ENCODE measurements at places on chromosomes 13 and 19.
A peak's percentile ranks its signal among the peaks of the same experiment; 100 is the strongest.

GRCh38 chr13:43805071-43805468 lies 18.3 kb upstream of the ENOX1 start:
- DNase-seq: peak; percentile 47

GRCh38 chr13:40668335-40668734 lies 1.9 kb upstream of the FOXO1 start:
- peak; percentile 64 for DNase-seq

- peak; percentile 13 for DNase-seq
Observed at GRCh38 chr13:75458696-75459422, 23.1 kb downstream of the TBC1D4 start.

DNA sequence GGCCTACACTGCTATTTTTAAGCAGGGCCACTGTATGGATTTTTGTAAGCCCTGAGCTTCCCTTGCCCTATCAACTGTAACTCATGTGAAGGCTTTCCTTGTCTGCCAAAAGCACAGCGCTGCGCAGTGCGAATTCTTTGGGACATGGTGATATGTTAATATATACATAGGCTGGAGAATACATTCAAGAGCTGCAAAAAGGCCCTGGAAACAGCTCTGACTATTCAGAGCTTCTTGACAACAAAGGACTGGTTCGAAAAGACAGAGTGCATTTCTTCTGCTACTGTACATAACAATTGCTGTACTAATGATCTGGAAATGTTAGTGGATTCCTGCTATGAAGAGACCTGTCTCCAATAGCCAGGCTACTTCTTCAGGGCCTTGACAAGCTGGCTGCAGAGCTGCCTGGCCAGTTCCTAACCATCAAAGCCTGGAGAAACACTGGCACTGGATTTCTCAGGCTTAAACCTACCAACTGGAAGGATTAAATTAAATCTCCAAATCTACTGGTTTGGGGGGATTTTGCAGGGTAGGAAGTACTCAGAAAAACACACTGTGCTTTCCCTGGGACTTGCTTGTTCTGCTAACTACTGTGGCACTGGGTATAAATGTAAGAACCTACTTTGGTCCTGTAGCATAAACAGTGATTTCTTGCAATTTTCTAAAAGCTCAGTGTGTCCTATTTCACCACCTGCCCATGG lies 246.9 kb downstream of the DNAJC15 start:
- DNase-seq: no peak

GRCh38 chr13:30466841-30467252 lies 1.1 kb upstream of the HMGB1 start:
- no peak for DNase-seq

GRCh38 chr19:49331616-49332055 lies 3.6 kb upstream of the CD37 start:
- peak; percentile 54 for DNase-seq

DNA sequence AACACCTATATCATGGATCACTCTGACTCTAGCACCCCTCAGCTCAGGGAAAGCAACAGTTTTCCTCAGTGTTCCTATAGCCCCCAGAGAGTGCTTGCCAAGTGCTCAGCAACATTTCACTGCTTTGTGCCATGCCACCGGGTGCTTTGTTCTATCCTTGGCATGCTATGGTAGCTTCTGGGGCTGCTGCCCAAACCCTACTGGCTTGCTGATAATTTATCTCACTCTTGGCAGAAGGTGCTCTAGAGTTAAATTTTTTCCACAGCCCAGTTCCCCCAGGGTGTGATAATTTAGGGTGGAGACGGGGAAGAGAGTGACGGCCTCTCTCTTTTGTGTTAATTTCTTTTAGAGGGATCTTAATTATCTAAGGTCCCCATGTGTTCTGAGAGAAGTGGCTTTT lies 12.6 kb upstream of the CSNK1A1L start:
- DNase-seq: peak; percentile 14

DNA sequence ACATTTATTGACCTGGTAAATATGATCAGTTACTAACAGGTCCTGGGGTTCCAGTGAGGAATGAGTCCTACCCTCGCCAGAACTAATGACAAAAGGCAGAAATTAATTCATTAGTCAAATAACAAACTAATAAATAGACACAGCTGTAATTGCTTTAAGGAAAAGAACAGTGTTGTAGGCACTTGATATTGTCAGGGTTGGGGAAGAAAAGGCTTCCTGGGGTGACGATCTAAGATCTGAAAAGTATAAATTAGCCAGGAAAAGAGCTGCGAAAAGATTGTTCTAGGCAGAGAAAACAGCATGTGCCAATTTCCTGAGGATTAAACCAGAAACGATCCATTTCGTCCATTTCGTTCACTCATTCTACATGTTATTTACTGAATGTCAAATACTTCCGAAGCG lies 670 bp upstream of the CHAF1A start:
- DNase-seq: no peak

DNA sequence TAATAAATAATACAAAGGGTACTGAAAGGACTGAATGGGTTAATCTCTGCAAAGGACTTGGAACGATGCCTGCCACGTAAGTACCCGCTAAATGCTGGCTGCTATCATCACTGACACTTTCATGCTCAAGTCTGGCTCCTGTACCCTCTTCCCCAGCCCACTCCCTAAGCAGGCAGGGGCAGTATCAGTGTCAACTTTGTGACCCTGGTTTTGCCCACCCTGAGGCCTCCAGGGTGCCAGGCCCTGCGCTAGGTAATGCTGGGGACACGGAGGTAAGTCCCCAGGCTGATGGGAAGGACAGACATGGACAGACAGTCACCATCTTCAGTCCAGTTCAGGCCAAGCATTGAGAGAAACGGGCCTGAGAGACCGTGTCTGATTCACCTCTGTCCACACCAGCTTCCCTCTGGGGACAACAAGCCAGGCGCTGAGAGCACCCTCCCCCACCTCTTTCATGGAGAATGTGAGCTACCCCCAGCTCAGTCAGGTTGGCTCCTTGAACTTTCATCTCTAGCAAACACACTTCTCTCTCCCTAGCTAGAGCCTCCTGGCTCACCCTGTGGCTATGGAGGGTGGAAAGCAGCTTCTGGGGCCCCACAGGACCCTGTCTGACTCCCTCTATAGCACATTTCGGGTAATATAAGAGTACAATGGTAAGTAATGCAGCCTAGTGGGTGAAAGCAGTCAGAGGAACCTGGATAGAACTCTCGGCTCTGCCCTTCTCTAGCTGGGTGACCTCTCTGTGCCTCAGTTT lies 800 bp downstream of the ETFB start:
- peak; percentile 28 for DNase-seq

DNA sequence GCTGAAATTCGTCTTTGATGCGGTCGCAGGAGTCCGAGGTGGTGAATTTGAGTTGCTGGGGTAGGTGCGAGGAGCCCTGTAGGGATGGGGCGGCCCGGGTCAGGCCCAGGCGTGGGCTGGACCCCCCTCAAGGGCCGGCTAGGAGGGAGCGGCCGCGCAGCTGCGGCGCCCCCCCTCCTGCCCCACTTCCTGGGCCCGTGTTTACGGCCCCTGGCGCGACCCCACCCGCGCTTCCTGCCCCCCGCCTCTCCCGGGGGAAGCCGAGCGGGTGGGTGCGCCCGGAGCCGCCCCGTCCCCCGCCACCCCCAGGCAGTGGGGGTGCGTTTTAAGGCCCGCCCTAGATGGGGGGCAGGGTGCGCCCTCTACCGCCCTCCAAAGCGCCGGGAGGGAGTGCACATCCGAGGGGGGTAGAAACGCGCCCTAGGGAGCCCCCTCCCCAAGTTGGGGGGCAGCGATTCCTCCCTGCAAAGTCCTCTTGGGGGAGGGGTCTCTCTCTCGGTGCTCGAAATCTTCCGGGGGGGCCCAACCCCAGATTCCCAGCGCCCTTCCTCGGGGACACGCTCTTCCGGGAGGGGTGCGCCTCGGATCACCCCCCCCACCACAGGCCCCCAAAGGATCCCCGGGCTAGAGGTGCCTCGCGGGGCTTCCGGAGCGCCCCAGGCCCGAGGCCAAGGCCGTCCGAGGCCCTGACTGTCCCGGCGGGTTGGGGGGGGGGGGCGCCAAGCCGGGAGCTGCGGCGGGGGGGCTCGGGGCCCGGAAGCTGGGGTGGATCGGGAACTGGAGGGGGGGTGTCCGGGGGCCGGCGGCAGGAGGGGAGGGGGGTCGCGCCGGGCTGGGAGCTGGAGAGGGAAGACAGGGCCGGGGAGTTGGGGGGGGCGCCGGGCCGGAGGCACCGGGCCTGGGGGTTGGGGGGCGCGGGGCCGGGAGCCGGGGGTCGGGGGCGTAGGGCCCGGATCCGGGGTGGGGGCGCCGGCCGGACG lies 823 bp downstream of the TLE5 start:
- peak; percentile 73 for DNase-seq

DNA sequence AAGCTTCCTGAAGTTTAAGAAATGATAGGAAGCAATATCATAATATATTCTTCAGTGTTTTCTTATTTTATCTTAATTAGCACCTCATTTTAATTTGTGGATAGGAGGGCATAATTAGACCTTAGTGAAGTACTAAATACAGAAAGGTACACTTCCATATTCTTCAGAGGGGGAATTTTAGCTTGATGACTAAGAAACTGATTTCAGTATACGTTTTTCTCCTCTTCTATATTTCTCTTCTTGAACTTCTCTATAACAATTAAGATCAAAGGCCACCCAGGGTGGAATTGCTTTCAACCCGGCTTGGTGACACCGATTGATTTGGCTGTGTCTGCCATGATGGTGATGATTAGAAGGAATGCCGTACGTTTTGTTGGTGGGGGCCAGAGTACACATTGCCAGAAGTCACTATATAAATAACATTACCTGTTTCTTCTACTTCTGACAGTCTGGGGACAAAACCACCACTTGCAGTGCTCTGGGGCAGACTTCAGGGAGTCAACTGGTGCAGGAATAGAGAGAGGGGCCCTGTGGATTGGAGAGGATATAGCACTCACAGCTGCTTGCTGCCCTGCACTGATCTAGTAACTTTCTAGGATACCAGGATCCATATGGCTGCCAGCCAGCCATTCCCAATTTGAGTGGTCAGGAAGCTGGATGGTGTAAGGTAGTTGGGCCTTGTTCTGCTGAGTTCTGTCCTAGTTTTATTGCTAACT lies 73.8 kb downstream of the SPATA13 start:
- DNase-seq: no peak

GRCh38 chr19:29662604-29663404 lies 2.5 kb upstream of the PLEKHF1 start:
- DNase-seq: peak; percentile 19

- DNase-seq: no peak
Observed at GRCh38 chr19:19217099-19217498, 5.3 kb downstream of the NCAN start.

DNA sequence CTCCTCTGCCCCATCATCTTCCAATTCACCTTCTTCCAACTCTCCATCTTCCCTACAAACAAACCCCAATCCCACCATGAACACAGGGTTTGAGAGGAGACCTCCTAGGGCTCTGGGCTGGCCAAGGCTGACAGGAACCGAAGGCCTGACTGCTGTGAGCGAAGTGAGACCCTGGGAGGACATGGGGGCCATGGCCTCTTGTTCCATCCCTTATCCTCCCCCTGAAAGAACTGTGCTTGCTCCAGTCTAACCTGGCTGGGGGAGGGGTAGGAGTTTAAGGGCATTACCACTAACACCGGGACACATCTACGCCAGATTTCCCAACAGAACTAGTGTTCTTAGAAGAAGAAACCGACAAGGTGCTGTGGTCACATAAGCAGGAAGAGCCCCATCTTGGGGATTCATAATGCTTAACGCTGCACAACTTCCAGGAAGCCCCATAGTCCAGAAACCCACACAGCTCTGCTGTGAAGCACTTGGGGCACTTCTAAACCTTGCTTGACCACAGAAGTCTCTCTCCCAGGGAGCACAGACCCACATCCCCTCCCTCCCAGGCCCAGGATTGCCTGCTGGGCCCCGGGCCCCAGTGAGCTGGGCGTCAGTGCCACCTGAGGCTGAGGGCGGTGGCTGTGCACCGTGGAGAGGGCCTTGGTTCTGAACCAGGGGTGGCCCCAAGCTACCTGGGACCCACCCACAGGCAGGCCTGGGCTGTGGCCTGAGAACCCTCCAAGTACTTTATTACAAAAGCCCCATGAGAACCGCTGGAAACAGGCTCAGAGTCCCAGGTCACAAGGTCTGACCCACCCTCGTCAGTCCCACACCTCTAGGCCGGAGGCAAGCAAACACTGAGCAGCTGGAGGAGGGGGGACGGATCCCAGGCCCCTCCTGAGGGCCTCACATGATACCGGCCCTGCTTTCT lies 18.8 kb downstream of the ZC3H4 start:
- no peak for DNase-seq

DNA sequence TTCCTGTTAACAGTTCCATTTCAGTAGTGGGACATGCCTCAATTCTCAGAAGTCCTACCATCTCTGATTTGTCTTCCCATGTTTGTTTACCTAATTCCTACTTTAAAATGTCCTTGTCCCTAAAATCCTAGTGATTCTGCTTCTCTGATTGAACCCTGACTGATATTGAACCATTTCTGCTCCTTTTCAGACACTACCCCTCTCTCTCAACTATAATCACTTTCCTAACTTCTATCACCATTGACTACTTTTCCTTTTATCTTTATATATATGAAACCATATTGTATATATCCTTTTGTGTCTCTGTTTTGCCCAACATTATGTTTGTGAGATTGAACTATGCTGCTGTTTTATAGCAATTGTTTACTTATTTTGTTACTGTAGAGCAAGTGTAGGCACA lies 15.6 kb upstream of the ZNF227 start:
- no peak for DNase-seq

GRCh38 chr19:5587661-5588060 lies 19.9 kb upstream of the TINCR start:
- DNase-seq: no peak

- DNase-seq: no peak
Observed at GRCh38 chr19:14369399-14370168, 11.7 kb upstream of the ADGRE5 start.

DNA sequence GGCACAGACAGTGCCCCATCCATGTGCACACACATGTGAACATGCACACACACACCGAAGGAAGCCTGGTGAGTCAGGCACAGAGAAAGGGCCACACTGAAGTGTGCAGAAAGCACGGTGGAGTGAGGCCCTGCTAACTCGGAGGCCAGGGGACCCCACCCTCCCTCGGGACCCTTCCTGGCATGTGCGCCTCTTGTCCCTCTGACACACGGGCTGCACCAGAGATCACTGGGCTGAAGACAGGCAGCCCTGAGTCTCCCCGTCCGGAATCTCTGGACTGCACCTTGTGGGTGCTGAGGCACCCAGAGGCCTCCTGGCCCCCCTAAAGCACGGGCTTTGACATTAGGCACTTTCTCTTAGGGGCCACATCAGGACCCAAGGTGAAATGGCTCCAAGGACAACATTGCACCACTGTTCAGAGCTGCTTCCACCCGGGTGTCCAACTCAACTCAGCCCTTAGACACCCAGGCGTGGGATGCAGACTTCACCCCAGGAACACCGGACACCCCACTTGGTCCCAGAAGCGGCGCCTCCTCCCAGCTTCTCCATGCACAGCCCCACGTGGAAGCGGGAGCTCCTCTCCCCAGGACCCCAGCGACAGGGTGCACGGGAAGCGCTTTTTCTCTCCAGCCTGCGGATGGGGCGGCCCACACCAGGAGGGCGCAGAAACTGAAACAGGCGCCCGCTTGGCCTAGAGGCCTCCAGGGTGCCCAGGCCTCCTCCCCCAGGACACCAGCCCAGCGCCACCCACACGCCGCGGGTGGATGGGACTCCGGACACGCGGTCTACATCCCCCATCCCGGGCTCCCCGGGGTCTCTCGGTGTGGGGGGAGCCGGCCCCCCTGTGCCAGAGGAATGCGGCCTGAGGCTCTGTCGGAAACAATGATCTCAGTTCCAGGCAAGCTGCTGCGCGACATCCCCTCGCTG lies 90.2 kb downstream of the SPACA7 start:
- DNase-seq: no peak
